HEK293T (cell line): ENCODE measurements at places on chromosomes 2 and 18.

GRCh38 chr18:53489266-53489665 is 735.2 kb downstream of the MBD2 start:
- no peak for DNase-seq

- DNase-seq, result peak; percentile 55
These were observed 65.2 kb downstream of the CCDC195 start for GRCh38 chr2:224650815-224651439.

- no peak for DNase-seq
These were observed 33.6 kb downstream of the STEAP3 start for GRCh38 chr2:119257198-119257597.

- no peak for DNase-seq
These were observed 35.2 kb downstream of the KIF1A start for GRCh38 chr2:240784629-240785423.

GRCh38 chr18:76495006-76495370 is at the start of gene ZNF516:
ZNF516 (minus strand) TSS chr18:76495242; CDS start chr18:76443054, 52,188 bp downstream.
- DNase-seq, result no peak

- peak; percentile 30 for DNase-seq
These were observed 72.9 kb upstream of the SCG2 start for GRCh38 chr2:223674998-223675609.

GRCh38 chr2:13201924-13202323 is 485.2 kb downstream of the TRIB2 start:
- DNase-seq, result no peak

- DNase-seq, result no peak
These were observed 47.2 kb upstream of the STON1 start for GRCh38 chr2:48482769-48483168.

- no peak for DNase-seq
These were observed 106.2 kb downstream of the BCL2 start for GRCh38 chr18:63213331-63213900.

- no peak for DNase-seq
These were observed 393.1 kb upstream of the KLHL29 start for GRCh38 chr2:22991844-22992243.

- DNase-seq, result no peak
These were observed 2015.7 kb upstream of the LRRTM1 start for GRCh38 chr2:82320296-82320695.

DNA sequence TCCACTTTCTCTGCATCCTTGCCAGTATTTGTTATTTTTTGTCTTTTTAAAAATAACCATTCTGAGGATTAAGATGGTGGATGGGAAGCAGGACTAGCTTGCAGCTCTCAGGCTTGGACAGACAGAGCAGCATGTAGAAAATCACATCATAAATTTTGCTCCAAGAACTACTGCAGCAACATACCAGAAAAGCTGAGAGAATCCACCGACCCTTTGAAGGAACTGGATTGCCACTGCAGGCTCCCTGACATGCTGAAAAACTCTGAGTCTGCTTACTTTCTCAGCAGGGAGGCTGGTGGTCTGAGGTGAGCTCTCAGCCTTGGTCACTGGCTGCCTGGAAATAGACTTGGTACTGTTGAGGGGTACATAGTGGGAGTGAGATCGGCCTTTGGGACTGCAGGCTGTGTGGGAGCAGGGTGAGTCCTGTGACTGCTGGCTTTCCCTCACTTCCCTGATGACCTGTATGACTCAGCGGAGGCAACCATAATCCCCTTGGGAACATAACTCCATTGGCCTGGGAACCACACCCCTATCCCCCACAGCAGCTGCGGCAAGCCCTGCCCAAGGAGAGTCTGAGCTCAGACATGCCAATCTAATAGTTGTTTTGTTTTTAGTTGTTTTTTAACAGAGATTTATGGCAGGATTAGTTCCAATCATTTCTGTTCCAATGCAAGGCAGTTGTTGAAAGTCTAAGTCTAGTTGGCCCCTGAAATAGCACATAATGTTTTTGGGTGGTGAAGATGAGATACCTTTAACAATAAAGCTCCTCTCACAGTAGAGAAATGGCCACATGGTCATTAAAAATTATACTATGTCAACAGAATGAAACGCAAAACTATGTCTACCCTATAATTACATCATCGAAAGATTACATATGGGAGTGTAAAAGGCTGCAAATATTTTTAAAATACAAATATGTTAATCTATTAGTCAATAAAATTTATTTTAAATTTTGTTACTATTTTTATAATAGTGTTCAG is 414.2 kb upstream of the CHAC2 start:
- DNase-seq, result no peak

DNA sequence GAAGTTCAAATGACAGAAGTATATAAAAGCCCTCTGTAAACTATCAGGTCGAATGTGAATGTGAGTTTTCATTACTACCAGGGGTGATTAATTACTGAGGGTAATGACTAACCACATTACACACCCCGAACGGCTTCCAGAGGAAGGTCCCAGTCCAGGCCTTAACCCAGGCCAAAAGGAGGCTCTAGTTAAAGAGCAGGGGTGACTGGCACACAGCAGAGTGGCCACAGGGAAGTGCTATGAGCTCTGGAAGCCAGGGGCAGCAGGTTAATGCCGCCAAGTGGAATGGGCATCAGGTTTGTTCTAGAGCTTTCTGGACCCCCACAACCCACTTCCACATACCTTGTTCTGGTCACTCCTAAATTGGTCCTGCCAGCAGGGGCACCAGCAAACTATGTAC is 87.7 kb downstream of the BCL11A start:
- no peak for DNase-seq

DNA sequence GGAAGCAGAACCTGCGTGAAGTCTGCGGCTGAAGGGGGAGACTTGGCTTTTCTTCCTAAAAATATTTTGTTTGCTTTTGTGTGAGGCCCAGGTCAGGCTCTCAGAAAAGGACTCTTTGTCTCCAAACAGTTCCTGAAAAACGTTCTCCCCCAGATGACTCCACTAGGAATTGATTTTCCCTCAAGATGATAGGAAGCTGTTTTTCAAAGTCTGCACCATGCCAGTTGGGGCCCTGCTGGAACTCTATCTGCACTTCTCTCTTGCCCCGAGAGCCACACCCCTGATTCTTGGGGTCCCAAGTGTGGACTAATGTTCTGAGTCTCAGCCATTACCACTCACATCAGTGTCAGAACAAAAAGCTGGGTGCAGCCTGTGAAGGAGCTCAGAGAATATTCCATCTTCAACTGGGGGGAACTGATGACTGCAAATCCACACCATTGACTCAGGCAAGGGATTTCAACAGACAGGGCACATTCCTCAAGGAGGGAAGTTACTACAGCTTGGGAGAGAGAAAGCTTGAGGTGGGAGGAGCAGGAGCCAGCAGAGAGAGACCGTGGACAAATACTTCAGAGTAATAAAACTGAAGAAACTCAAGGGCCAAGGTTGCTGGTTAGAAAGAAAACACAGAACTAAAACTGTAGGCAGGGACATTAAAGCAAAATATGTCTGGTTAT is 768.3 kb downstream of the RNF144A start:
- no peak for DNase-seq

GRCh38 chr2:190325588-190325987 is 6.0 kb upstream of the HIBCH start:
- no peak for DNase-seq

DNA sequence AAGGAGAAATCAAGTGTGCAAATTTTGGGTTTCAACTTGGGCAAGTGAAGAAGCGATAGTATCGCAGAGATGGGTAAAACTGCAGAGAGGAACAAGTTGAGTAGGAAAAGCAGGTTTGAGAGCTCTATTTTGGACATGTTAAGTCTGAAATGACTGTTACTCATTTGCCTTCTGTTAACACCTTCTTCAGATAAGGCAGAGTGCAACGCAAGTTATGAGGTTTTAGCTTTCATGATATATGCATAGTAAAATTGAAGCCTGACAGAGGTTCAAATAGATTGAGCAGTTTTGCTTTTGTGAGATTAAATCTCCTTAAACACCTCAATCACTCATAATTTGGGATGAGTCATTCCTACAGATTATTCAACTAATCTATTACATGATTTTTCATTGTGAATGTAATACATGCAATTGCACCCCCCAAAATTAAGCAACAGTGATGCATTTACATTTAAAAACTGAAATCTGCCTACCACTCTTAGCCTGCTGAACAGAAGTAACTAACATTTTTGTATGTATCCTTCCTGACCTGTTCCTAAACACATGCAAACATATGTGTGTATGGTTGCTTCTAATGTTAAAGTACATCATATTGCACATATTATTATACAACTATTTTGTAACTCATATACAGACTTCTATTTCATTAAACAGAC is 575.4 kb downstream of the ARHGAP15 start:
- DNase-seq, result no peak

- no peak for DNase-seq
These were observed 508.8 kb downstream of the ZEB2 start for GRCh38 chr2:144011098-144011497.

DNA sequence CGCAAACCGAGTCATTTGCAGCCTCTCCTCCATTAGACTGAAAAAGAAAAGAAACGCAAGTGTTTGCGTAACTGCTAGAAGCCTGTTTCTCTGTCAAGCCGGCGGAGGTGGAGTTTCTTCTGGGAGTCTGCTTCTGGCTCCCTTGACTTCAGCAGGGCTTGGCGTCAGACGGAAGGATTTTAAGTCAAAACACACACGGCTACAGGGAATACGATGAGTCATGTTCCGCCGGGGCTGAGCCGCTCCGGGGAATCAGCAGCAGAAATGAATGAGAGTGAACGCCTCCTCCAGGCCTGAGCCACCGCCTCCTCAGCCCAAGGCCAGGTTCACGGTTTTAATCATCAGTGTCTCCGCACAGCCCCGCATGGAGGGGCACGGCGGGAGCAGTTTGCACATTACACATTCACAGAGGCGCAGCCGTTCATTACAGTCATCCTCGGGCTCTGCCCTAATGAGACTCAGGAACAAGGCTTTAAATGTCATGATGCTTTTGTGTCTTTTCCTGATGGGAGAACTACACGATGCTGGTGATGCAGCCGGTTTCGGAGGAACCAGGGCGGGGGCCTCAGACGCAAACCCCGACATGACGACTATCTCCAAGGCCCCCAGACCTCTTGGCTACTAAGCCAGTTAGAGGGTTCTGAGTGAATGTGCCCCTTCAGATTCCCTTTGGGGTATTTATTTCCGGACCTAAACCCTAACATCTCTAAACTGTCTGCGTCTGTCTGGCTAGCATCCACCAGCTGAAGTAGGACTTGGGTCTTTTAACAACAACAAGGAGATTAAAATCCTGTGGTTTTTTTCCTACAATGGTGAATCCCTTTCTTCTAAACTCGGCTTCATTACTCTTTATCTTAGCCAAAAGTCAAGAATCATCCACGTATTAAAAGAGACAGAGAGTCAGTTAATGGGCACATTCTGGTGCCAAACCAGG is 11.1 kb upstream of the SCG2 start:
- DNase-seq, result peak; percentile 73

DNA sequence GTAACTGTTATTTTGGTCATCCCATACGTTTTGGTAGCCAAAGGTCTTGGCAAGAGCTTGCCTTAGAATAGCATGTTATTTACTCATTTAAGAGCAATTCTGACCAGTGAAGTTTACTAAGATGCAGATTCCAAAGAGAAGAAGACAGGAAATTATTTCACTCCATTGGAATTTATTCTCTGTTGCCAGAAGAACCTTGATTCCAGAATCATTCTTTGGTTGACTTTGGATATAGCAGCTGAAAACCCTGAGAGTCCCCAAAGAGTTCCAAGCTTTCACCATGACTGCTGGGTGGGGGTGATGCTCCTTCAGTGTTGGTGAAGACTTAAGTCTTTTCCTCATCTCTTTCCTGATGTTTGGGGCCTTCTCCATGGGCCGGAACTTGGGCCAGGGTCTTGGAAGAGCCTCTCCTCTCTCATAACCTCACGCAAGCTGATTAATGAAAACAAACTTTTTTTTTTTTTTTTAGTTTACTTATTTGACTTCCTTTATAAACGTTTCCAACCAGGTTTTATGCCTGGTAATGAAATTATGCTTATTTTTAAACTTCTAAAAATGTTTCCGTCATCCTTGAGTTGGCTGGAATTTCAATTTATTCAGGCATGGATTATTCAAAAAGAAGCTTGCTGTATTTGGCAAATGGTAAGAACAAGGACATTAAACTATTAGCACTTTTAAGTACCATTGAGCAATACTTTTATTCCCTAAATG is 192.0 kb downstream of the MTX2 start:
- no peak for DNase-seq

GRCh38 chr2:7084601-7085000 is 167.4 kb downstream of the RNF144A start:
- DNase-seq, result no peak

DNA sequence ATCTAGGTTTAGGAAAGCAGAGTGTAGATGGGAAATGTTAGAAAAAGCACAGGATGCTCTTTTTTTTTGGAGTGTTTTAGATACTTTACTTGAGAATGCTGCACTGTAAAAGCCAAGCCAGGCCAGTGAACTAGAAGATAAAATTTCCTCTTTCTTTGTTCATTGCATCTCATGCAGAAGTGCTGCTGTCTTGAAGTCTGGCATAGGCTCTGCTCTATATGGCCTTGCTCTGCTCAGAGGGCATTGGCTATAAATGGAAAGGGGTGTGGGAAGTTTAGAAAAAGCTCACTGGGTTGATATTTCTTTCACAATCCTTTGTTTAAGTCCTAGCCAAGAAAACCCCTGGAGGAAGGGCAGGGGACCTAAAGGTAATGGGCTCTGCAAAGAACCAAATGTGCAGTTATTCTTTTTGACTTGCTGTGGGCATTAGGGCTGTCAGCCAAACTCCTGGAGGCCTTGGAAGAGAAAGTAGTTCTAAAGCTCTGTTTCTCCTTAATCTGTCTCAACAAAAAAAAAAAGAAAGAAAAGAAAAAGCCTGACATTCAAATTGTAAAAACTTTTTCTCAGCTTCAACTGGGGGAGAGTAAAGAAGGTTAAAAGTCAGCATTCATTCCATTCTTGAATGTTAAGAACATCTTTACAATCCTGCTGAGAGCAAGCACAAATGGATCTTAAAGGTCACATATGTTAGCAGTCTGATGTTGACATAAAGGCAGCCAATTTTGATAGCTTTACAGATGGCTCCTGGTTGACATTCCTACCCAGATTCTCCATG is 338.3 kb downstream of the GULP1 start:
- DNase-seq, result no peak

- no peak for DNase-seq
These were observed 64.3 kb upstream of the TTN start for GRCh38 chr2:178871536-178871935.

GRCh38 chr2:198930170-198930569 is 527.6 kb downstream of the SATB2 start:
- no peak for DNase-seq

- no peak for DNase-seq
These were observed 163.7 kb downstream of the LTBP1 start for GRCh38 chr2:33110461-33110860.

DNA sequence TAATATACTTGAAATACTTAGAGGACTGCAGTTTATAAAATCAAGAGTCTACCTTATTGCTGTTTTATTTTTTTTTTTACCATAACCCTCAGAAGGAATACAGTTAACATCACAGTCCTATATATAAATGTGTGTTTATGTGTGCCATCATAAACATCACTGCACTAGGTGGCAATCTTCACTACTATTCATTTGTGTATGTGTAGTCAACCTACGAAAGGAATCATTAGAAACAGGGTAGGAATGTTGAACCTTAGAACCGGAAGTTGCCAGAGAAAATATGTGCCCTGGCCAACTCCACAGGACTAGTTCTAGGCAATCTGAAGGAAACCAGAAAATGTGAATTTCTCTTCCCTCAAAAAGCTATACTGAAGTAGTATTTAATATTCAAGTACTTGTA is 3.4 kb downstream of the GEN1 start:
- no peak for DNase-seq

- DNase-seq, result no peak
These were observed 82.4 kb upstream of the TAF1B start for GRCh38 chr2:9760902-9761228.

GRCh38 chr2:10977621-10978020 is 65.9 kb downstream of the KCNF1 start:
- no peak for DNase-seq

GRCh38 chr2:241862093-241862492 is 3.4 kb upstream of the PDCD1 start:
- no peak for DNase-seq
